Fibroblast of skin of back (primary cell): ENCODE measurements at places on chromosomes 4 and X.

DNA sequence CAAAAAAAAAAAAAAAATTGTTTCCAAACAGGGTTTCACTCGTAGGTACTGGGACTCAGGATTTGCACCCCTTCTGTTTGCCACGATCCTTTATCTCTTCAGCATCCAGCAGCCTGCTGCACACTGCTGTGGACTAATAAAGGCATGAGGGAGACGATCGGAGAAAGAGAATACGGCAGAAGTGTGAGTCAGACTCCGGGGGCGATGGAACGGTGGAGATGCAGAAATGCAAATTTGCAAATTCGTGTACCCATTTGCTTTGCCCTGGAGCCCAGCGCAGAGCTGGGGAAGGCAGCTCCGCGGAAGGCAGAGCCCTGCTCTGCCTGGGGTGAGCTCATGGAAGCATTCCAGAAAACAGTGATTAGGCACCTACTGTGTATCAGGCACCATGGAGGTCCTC, 270.3 kb downstream of the ASMT start:
- DNase-seq: no peak

DNA sequence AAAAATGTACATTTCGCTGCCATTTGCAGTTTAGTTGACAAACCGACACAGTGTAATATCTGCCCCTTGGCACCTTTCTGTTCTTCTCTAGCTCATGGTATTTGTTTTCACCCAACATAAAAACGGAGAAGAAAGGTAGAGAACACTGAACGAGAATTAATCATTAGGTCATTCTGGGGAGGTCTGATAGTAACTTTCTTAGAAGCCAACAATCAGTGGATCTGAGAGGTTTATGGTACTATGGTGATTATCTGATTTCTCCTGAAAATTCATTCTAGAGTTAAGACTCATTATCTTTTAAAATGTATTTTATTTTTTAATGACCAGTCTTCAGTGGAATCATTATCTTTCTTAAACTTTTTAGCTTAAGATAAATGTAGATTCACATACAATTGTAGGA, 8.5 kb downstream of the RAPGEF2 start:
- DNase-seq: no peak

DNA sequence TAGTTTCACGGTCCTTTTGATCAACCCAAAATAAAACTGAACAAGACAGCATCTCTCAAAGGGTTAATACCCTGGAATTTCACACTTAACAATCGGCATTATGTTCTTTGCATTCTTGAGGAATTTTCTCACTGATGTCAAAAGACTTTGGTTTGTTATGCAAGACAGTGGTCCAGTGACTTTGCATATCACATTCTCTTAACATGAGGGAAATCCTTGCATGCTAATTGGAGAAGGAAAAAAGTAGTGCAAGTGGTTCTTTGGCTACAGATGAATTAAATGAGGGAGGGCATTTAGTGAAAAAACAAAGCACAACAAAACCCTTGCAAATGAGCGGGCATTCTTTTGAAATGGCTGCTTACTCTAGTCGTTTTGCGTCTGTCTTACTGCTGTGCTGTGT, 105.1 kb upstream of the LIMCH1 start:
- peak; percentile 82 for DNase-seq

GRCh38 chr4:174460684-174461083, 61.6 kb downstream of the HPGD start:
- peak; percentile 39 for DNase-seq

- no peak for DNase-seq
These were observed 57.7 kb upstream of the EDNRA start for GRCh38 chr4:147423229-147423628.

- peak; percentile 43 for DNase-seq
These were observed 47.7 kb downstream of the TIGD2 start for GRCh38 chr4:89158884-89159503.

DNA sequence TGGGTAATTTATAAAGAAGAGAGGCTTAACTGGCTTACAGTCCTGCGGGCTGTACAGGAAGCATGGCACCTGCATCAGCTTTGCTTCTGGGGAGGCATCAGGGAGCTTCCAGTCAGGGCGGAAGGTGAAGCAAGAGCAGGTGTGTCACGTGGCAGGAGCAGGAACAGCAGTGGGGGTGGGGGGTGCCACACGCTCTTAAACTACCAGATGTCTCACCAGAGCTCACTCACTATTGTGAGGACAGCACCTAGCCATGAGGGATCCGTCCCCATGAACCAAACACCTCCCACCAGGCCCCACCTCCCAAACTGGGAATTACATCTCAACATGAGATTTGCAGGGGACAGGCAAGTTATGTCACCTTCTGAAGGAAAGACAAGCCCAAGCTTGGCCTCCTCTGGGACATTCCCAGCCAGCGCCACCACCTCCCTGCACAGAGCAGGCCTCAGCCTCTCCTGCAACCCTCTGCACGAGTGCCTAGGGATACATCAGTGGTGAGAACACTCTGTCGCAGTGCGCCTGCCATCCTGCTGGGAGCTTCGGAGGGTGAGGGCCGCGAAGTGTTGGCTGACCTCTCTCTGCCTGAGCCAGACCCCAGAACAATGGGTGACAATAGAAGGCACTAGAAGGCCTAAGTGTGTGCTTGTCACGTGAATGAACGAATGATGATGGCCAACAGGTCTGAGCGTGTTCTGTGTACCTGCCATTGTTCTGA, 244.3 kb downstream of the EVC2 start:
- no peak for DNase-seq

- no peak for DNase-seq
These were observed 72.2 kb downstream of the AMELX start for GRCh38 chrX:11365426-11365825.

- no peak for DNase-seq
These were observed 11.2 kb downstream of the LRPAP1 start for GRCh38 chr4:3520796-3521600.

DNA sequence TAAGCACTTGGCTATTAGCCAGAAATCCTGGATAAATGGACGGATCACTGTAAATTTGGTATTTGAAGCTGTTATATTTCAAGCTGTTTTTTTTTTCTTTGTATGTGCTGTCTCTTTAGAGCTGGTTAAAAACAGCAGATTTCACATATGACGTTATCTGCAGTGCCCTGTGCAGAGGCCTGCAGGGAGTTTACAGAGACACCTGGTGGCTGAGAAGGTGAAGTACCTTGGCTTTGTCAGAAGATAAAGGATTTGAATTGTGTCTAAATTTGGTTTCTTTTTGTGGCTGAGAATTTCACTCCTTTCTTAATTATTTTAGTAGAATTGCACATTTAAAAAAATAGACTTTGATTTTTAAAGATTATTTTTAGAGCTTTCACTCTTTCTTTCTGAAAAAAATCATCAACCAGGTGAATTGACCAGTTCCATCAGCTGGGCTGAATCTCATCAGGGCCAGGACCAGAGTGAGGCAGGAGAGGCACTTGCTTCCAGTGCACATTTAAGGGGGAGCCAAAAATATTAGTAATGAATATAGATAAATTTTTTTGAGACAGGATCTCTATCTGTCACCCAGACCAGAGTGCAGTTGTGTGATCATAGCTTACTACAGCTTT, 9.6 kb upstream of the CHRNA9 start:
- DNase-seq: peak; percentile 65

GRCh38 chrX:13153796-13154195, 109.4 kb upstream of the FAM9C start:
- DNase-seq: peak; percentile 75

- no peak for DNase-seq
These were observed 93.9 kb downstream of the PSAPL1 start for GRCh38 chr4:7340553-7341433.

GRCh38 chr4:8142556-8142955, 16.1 kb downstream of the ABLIM2 start:
- DNase-seq: no peak

DNA sequence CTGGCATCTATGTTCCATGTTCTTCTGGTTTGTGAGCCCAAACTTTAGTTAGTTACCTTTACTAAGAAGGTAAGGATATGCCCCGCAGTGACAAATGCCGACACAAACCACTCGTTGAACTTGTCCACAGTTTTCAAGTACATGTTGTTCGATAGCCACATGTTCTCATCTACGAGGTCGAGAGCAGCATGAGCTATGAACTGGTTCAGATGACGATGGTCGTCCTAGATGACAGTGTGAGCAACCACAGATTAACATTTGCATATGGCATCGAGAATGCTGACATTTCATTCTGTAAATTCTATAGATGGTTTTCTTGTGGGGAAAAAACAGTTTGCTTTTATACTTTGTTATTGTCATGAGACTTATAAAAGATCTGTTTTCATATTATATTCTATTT, 18.0 kb downstream of the TRAPPC2 start:
- no peak for DNase-seq

- DNase-seq: no peak
These were observed 19.7 kb downstream of the GABRB1 start for GRCh38 chr4:47050761-47051725.

DNA sequence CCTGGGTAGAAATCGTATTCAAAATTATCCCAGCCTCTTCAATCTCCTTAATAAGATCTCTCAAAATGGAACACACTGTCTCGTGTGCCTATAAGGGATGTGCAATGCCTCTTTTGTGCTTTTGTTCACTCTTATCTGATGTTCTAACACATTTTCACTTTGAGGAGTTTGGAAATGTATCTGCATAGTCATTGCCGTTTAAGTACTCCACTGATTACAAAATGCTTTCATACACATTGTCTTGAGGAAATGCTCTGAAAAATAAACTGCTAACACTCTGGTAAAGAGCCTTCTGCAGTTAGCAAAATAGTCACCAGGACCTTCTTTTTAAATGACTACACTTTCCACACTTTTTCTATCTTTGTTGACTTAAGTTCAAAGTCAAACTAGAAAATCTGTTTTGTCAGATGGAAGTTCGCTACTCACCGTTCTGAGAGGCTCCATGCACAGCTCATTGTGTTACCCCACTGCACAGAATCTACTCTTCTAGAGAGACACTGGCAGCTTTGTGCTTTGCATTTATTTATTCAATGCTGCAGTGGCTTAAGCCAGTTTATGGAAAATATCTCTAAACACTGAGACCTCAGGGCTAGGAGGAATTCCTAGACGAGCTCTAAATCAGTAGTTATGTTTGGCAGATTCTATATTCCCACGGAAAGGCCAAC, 159.0 kb downstream of the CHIC2 start:
- DNase-seq: no peak

- DNase-seq: no peak
These were observed 45.6 kb downstream of the PPP2R2C start for GRCh38 chr4:6426571-6427438.

DNA sequence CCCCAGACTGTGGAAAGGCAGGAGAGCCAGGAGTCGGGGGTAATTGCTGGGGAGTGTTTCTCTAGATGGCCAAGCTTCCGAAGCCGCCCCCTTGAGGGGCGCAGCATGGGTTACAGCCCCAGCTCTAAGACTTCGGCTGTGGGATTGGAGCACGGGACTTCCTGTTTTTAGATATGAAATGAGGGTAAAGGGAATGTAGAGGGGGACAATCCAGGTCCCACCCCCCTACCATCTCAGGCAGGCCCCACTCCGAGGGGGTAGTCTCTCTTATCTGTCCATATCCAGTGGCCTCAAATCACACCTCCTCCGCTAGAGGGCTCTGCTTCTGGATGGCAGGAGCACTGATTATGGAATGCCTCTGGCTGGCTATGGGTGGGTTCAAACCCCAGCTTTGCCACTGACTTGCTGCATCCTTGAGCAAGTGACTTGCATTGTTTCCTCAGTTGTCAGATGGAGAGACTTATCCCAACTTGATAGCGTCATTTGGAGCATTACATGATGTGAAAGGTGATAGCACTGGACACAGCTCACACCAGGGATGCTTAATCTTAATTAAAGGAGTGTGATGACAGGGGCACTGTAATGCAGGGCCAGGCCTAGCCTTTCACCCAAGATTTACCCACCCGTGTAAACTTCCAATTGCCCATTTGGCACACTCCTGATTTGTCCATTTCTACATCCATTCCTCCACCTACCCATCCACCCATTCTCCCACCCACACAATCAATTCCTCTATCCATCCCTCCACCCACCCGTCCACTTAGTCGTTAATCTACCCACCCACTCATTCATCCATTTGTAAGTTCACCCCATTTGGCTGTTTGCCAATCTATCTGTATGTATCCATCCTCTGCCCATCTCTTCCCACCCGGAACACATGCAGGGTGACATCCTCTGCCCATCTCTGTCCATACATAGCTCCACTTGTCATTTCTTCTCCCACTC, 848 bp upstream of the KCND1 start:
- DNase-seq: peak; percentile 48

- DNase-seq: no peak
These were observed 6.3 kb upstream of the RGS12 start for GRCh38 chr4:3286335-3287175.

DNA sequence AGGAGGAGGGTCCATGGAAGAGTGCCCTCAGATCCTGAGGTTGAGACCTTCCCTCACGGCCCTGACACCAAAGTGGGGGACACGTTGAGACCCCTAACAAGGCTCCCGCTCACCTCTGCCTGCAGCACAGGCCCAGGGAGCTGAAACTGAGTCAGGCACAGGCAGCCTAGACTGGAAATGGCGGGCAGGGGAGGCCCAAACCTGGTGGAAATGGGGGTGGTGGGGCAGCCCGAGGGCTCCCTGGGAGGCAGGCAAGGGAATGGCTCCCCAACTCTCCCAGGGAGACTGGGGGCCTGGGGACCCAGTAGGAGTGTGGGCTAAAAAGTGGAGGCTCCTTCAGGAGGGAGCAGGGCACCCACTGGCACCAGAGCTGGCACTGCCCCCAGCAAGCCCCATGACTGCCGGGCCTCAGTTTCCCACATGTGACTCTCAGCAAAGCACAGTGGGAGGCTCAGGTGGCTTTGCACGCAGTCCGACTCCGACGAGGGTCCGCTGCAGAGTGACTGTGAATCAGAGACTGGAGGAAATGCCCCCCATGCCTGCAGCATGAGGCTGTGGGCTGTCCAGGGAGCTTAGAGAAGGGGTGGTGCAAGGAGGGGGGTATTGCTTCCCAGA, 5.9 kb downstream of the NKX1-1 start:
- DNase-seq: no peak

- no peak for DNase-seq
These were observed 450.1 kb upstream of the TENM3 start for GRCh38 chr4:181793096-181793495.

- peak; percentile 92 for DNase-seq
These were observed 362.4 kb downstream of the PPP3CA start for GRCh38 chr4:100984901-100985300.

DNA sequence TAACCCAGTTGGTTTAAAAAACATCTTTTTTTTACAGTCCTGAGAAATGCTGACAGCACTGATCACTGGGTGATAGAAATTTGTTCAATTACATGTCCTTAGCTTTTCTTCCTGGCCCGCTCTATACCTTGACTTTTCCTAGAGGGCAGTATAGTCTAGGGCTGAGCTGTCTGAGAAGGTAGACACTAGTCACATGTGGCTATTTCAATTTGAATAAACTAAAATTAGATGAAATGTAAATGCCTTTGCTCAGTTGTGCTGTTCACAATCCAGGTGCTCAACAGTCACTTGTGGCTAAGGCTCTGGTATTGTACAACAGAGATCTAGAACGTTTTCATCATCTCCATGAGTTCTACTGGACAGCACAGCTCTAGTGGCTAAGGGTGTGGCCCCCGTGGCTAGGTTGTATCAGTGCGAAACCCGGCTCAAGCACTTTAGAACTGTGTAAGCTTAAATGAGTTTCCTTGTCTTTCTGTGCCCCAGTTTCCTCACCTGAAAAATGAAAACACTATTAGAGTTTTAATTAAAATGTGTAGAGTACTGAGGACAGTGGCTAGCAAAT, 111.6 kb upstream of the WDR17 start:
- no peak for DNase-seq

GRCh38 chr4:184938871-184939270, 79.4 kb upstream of the HELT start:
- DNase-seq: no peak

- DNase-seq: no peak
These were observed 47.0 kb downstream of the FANCB start for GRCh38 chrX:14825851-14826250.

GRCh38 chr4:5224340-5224739, 173.1 kb downstream of the STK32B start:
- DNase-seq: peak; percentile 94

GRCh38 chr4:74205559-74205958, 47.6 kb downstream of the MTHFD2L start:
- no peak for DNase-seq
